ENCODE measurements at places on chromosomes 11 and 22.

DNA sequence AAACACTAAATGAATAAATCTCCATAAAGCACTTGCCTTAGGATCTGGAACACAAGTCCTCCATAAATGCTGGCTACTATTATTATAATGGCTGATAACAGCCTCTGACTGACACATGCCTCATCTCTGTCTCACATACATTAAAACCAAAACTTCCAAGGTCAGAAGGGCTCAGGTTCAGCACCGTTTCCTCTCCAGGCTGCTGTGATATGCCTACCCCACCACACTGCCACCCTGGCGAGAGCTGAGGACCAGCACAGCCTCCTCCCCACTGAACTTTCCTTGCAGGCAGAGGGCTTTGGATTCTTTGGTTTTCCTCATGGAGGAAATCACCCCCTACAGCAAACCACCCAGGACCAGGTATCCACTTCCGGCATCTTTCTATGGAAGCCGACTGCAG, 112.8 kb downstream of the ABTB2 start:
- DNase-seq = no peak

DNA sequence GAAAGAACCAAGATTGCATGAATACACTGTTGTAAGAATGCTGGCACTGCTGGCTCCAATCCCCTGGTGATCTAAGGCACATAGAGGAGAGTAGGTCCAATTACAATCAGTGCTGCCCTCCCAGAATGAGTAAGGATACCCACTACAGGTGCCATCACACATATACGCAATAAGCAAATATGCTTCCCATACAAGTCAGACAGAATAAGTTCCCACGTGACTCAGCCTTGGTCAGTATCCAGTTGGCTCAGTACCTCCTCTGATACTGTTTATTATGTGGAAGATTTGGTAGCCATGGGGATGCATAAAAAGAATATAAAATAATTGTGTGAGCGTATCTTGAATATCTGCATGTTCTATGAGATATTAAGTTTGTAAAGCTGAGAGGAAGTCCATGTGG, 8.9 kb upstream of the OR2D3 start:
- no peak for DNase-seq

- no peak for DNase-seq
These were observed 21.5 kb downstream of the C11orf58 start for GRCh38 chr11:16759857-16760508.

DNA sequence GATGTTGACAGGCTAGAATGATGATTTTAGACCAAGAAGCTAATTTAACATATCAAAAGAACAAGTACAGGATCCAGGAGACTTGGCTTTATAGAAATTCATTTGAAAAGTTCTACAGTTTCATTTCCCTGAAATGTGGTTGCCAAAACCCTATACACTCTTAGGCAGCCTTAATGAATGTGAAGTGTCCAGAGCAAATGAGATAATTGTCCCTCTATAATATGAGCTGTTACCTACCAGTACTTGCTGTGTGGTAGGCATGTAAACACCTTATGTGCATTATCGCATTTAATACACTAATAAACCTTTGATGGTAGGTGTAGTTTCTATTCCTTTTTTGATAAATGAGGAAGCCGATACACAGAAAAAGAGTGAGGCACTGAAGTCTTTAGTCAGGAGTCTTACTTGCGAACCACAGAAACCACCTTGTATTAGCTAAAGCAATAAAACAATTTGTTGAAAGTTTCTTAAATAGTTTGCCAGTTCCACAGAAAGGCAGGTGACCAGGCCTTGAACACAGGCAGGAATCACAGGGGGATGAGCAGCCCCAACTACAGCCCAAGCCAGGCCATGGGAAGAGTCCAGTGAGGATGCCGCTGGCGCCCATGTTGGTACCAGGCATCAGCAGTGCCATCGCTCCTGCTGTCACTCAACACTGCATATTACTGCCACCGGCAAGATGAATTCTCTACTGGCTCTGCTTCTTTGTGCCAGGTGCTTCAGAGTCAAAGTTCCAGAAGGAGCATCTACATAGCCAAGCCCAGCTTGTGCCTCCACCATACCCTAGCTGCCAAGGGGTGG, 81.7 kb downstream of the SWAP70 start:
- no peak for DNase-seq

- no peak for DNase-seq
These were observed 114.9 kb downstream of the MPPED2 start for GRCh38 chr11:30471244-30471643.

GRCh38 chr22:30882184-30882717, 86.3 kb downstream of the MORC2 start:
- no peak for DNase-seq

- no peak for DNase-seq
These were observed 894.6 kb downstream of the FAM181B start for GRCh38 chr11:81839016-81839415.

- peak; percentile 88 for DNase-seq
These were observed 189.9 kb downstream of the ARHGAP42 start for GRCh38 chr11:100876815-100877520.

GRCh38 chr11:112540261-112540660, 279.6 kb upstream of the PLET1 start:
- DNase-seq = peak; percentile 30

DNA sequence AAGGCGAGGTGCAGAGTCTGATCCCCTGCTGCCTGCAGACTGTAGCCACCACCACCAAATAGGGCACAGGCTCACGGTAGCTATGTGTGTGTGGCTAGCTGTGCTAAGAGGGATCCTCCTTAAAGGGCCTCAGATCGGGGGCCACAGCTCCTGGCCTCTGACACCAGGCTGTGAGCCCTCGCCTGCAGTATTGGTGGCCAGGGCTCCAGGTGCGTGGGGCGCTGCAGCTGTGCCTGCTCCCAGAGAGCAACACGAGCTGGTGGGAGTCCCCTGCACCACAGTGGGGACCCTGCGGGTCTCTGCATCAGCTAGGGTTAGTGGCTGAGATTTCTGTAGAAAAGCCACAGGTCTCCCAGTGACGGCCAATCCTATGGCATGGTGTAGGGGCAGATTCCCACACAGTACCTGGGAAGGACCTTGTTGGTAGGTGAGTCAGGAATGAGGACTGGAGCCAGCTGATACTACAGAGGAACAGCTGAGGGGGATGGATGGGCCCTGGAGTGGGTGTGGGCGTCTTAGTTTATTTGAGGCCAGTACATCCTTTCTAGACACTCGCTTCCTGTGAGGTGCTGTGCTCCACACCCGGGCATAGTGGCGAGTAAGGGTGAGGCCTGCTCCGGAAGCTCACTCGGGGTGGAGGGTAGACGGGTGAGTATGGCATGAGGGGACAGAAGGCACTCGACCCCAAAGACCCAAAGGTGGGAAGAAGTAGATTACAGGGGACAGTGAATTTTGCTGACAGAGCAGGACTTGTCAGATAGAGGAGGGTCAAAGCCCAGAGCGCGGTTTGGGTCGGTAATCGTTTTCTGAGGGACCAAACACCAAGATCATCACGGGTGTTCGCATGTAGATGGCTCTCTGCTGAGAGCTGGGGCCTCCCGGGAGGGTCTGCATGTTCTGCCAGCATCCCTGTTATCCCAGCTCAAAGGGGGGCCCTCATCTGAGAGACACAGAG, 212.5 kb downstream of the TBC1D22A start:
- no peak for DNase-seq

DNA sequence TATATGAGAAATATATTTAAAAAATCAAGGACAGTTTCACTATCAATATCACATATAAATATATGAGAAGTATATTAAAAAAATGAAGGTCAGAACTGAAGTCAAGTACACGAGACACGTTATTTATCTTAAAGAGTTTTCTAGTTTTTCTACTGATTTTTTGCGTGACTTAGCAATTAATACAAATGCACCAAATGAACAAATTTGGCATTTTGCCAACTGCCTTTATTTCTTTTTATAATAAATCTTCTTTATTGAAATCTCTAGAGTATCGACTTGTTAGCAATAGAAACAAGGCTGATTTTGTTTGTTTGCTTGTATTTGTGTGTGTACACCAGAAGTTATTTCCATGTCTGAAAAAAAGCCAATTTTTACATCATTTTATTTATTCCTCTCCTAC, 1684.7 kb upstream of the RAG2 start:
- no peak for DNase-seq

DNA sequence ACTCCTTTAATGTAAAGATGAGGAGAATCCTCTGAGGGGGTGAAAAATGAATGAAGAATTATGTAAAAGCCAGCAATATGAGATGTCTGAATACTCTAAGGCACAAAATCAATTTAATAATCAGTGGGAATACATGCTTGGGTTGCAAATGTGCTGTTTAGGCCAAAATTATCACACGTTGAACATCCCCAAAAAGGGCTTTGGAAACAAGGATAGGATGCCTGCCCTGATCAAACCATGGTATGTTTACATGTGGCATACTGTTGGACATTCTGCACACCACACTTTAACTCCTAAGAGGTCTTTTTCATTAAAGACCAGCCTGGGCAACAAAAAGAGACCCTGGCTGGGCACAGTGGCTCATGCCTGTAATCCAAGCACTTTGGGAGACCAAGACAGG, 26.3 kb downstream of the F2 start:
- DNase-seq = no peak

DNA sequence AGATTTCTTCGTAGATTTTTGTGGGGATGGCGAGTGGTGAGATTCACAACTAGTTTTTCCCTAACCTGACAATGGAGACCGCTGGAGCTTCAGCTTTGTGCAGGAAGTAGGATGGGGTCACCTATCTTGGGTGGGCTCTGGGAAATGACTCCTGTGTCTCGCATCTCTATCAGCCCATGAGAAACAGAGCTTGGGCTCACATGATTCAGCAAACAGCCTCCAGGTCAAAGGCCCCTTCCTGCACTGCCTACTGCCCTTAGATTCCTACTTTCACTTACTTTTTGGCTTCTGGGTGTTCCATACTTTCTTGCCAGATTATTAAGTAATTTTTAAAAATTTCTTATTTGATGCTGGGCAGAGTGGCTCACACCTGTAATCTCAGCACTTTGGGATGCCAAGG, 26.3 kb downstream of the C11orf96 start:
- no peak for DNase-seq

DNA sequence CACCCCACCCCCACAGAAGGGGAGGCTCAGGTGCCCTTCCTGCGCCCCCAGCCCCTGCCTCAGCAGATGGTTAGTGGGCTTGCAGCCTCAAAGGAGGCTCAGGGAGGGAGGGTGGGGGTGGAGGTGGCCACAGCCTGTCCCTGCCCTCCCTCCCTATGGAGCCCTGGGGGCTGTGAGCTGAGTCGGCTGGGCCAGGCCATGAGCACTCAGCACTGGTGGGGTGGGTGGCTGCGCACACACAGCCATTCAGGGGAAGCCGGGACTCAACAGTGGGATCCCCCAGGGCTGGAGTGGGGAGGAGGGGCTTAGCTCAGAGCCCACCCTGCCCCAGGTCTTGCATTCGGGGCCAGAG, 50.2 kb downstream of the FLRT1 start:
- DNase-seq = no peak

DNA sequence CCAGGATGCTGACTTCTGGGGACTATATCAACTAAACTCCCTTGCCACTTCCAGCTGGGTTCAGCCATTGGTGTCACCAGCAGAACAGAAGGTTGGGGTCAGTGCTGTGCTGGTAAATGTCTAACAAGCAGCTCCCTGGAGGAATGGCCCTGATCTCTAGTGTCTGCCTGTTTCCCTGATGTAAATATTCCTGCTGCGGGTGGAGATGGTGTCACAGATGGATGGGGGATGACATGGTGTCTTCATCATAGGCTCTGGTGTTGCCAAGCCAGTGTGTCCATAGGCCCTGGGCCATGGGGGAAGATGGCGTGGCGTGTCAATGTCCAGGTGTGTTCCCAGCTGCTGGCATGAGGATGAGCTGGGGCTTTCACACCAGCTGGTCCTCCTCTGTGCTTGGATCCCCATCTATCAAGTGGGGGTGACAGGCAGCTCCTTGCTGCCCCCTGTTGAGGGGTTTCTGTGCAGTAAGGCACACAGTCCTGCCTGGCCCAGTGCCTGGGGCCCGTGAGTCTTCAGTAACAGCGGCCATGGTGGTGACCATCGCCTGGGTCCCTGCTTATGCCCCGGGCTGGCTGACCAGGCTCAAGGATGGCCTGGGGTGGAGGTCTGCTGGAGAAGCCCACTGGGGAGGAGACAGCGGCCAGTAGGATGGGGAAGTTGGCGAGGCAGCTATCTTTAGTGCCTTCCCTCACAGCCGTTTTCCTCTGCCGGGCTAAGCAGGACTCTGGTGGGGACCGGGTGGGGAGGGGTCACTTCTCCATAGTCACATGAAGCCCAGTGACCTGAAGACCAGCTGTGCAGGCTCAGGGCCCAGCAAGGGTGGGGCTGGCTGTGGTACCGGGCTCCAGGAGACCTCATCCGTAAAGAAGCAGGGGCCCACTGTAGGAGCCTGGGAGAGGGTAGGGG, 12.7 kb downstream of the RPL3 start:
- no peak for DNase-seq

DNA sequence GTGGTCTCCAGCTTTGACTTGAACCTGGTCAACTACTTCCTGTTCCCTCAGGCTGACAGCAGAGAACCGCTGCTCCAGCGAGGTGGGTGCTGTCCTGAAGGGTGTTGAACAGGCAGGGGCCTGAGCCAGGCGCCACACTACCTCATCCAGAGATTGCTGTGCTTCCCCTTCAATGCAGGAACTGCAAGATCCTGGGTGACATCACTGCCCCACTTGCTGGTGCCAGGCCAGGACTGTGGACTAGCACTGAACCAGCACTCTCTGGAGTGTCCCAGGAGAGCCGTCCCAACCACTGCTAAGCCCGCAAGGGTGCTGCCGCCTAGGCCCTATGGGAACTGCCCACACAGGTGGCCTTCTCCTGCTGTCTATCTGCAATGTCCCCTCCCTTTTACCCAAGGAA, 51.7 kb downstream of the GAB4 start:
- DNase-seq = no peak

- no peak for DNase-seq
These were observed 132.5 kb downstream of the CACNA1I start for GRCh38 chr22:39703091-39703490.

DNA sequence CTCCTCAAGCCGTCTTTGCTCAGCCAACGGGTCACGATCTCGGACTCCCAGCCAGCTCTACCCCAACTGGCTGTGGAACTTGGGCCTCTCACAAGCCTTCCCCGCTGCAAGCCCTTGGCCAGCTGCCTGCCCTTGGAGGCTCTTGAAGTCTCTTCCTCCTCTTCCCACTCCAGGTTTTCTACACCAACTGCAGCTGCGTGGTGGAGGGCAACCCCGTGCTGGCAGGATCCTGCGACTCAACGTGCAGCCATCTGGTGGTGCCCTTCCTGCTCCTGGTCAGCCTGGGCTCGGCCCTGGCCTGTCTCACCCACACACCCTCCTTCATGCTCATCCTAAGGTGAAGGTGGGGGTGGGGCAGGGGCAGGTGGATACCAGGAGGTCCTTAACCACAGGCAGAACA, 40.5 kb upstream of the TPBGL start:
- no peak for DNase-seq
